Hepatocyte (in vitro differentiated cells): ENCODE measurements at places on chromosomes 5 and 9. TPM values are rescaled to one million over a fixed set of nuclear protein-coding genes. Genes with fewer than 3 reads are reported as not detected.

GRCh38 chr9:133615186-133615585 lies 6.0 kb upstream of the FAM163B start:
- H3K27ac ChIP-seq: no peak overlapping the region
- DNase-seq: no peak
- peaks cover 46% of the 10 kb centered on the region for H3K27me3 ChIP-seq

- no peaks in the 10 kb centered on the region for H3K27me3 ChIP-seq
- no peaks in the 10 kb centered on the region for H3K4me1 ChIP-seq
- H3K4me3 ChIP-seq: no peak overlapping the region
- H3K27ac ChIP-seq: no peak overlapping the region
Measured at GRCh38 chr9:99666571-99666970, 155.1 kb upstream of the NR4A3 start.

DNA sequence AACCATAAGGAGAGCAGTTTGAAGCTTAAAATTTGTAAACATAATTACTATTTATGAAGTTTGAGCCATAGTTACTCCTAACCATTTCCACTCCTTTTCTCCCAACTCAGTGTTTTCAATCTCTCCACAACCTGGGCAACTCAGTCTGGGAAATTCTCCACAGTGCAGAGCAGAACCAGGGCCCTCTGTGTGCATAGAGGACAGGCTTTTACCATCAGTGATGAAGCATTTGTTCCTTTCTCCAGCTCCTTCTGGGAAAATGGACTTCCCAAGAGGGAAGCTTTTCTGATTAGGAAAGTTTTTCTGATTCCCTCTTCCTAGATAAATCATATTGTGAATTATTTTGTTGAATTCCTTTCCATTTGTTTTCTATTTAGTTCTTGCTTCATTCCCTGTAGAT lies 132.3 kb upstream of the MPDZ start:
- no peak overlapping the region for H3K27ac ChIP-seq
- no peaks in the 10 kb centered on the region for H3K4me1 ChIP-seq
- no peaks in the 10 kb centered on the region for H3K36me3 ChIP-seq
- no peak for DNase-seq
- no peak overlapping the region for H3K4me3 ChIP-seq

PRRX2 gene
- total RNA-seq: 5.7 and 9.7 TPM in 2 replicates

IL5 gene
- total RNA-seq: not detected in 2 replicates
